ENCODE measurements at places on chromosomes 12 and 14.

GRCh38 chr12:30391766-30392366, 303.8 kb downstream of the IPO8 start:
- no peak for DNase-seq

DNA sequence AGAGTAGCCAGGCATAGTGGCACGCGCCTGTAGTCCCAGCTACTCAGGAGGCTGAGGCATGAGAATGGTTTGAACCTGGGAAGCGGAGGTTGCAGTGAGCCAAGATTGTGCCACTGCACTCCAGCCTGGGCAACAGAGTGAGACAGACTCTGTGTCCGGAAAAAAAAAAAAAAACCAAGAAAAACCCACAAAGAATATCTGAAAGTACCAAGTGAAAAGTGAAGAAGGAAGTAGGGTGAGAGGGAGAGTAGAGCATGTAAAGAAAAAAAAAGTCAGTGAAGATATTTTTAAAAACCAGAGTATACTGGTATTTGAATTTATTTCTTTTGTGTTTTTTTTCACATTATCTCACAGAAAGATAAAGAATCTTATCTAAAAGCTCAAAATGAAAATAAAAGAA, 43.3 kb upstream of the ISM2 start:
- no peak for DNase-seq

DNA sequence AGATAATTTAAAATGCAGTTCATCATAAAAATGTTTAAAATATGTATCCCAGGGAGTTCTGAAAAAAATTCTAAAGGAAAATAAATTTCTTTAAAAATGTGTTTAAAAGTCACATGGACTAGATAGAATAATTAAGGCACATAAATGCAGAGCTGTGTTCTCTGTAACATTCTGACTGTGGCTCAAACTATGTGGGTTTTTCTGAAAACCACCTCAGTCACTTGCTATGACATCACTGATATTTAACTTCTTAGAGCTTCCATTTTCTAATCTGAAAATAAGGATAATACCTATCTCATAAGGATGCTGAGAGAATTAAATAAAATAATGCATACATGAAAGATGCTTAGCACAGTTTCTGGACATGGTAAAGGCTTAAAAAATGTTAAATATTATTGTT, 107.3 kb downstream of the SLC41A2 start:
- no peak for DNase-seq

- DNase-seq, result no peak
Observed at GRCh38 chr14:74495356-74495755, 1.8 kb downstream of the ISCA2 start.

Measured in bronchial epithelial cell (primary cell).